Smooth muscle cell of trachea (primary cell): ENCODE measurements at places on chromosomes 4 and X. TPM values are rescaled to one million over a fixed set of nuclear protein-coding genes. Genes with fewer than 3 reads are reported as not detected.

The RHOH gene
- total RNA-seq, result not detected in 2 replicates

The PPBP gene
- not detected in 2 replicates for total RNA-seq

The MAGEB2 gene
- total RNA-seq, result not detected in 2 replicates

The CTAG1A gene
- not detected in 2 replicates for total RNA-seq

The RAP1GDS1 gene
- total RNA-seq, result 74.4 and 95.7 TPM in 2 replicates

The TSPAN5 gene
- 109 and 151 TPM in 2 replicates for total RNA-seq
